Activated CD4-positive, alpha-beta T cell treated with anti-CD3 and anti-CD28 coated beads, Interleukin-2, amount 10 ng/mL, durations not matched to agents 7 days and 5 days (primary cell): ENCODE measurements at places on chromosomes 12 and 14. TPM values are rescaled to one million over a fixed set of nuclear protein-coding genes. Genes with fewer than 3 reads are reported as not detected.

Gene RND1
- total RNA-seq = 1.2 TPM

Gene GON7
- 20.4 TPM for total RNA-seq

Gene SERPINA4
- total RNA-seq = not detected

Gene ACRBP
- total RNA-seq = 1.6 TPM

Gene POTEG
- total RNA-seq = not detected

Gene MYF6
- not detected for total RNA-seq

Gene SPRYD3
- total RNA-seq = 20.2 TPM

- no peak for DNase-seq
These were observed 47.4 kb downstream of the AVPR1A start for GRCh38 chr12:63103494-63104131.

GRCh38 chr12:131893605-131894312 lies 663 bp upstream of the ULK1 start:
- DNase-seq = no peak

- no peak for DNase-seq
These were observed 404.7 kb upstream of the FLRT2 start for GRCh38 chr14:85125291-85125670.

DNA sequence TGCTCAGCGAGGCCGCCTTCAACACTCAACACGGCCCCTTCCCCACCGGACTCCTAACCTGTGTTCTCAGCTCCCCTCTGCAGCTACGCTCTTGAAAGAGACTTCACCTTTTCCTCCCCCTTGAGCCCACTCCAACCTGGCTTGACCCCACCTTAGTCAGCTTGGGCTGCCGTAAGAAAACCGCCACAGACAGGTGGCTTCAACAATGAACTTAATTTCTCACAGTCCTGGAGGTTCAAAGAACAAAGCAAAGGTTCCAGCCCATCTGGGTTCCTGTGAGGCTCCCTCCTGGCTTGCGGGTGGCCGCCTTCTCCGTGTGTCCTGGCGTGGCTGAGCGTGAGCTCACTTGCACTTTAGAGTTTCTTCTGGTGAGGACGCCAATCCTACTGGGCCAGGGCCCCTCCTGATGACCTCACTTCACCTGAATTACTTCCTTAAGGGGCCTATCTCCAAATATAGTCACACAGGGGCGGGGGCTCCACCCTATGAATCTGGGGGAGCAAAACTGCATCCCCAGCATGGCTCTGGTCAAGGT lies 138.8 kb downstream of the CALM1 start:
- no peak for DNase-seq

GRCh38 chr12:91327889-91328288 lies 145.3 kb upstream of the DCN start:
- DNase-seq = no peak

- no peak for DNase-seq
These were observed 22.1 kb upstream of the CLEC14A start for GRCh38 chr14:38278035-38278434.

DNA sequence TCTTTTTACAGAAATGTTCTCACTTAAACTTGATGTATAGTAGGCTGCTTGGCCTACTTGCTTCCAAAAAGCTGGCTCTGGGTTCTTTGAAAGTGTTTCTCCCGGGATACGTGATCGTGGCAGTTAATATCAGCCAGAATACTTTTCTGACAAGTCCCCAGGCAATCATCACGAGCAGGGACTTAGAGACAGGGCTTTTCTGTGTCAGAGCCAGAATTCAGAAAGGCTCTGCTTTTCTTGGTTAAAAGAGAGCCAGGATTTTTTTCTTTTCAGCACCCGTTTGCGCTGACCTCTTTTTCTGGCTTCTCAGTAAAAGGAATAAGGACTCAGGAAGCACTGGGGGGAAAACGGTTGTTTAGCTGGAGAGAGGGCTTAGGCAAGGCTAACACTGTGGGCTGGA lies 57.8 kb upstream of the ARHGAP5 start:
- no peak for DNase-seq

- DNase-seq = no peak
These were observed 13.7 kb upstream of the REP15 start for GRCh38 chr12:27682534-27682933.

DNA sequence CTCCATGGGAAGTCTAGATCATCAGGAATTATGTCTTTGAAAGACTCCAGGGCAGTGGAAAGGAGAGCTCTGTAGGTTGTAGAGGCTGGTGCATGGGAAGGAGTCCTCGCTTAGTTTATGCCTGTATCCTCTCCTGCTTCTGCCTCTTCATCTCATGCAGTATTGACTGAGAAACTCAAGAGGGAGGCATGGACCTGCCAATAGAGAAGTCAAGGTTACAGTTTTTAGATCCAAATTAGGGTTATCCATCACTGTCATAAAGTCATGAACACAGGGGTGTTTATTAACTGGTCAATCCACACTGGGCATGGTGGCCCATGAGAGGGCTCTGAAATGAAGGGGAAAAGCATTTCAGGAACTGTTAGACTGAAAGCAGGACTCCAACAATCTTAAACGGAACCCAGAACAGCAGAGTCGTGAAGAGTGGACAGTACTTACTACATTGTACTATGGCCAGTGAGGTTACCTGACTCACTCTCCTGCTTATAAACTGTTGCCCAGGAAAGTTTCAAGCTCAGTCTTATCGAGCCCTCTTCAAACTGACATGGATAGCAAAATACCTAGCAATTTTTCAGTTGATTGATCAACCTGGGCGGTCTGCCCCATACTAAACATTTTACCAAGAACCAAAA lies 30.1 kb upstream of the DHRS7 start:
- DNase-seq = no peak

DNA sequence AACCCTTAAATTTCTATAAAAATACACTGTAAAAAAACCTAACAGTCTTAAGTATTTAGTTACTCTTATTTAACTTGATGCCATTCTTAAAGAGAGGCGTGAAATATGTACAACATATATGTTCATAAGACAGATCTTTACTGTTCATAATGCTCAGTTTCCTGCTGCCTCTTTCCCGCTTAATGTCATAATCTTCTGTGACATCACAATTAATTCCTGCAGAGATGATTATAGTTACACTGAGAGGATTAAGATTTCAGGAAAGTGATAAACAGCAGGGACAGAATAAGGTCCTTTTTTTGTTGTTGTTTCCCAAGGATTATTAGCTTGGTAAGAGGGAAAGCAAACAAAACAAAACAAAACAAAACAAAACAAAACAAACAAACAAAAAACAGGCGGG lies 801.4 kb downstream of the FLRT2 start:
- no peak for DNase-seq

GRCh38 chr12:54222609-54223008 lies 33.8 kb upstream of the SMUG1 start:
- DNase-seq = no peak

GRCh38 chr12:93390549-93391297 lies 13.0 kb downstream of the NUDT4 start:
- no peak for DNase-seq

GRCh38 chr12:96513681-96514080 lies 24.3 kb downstream of the CFAP54 start:
- DNase-seq = no peak

- no peak for DNase-seq
These were observed 659.6 kb upstream of the TBX3 start for GRCh38 chr12:115343601-115344000.

DNA sequence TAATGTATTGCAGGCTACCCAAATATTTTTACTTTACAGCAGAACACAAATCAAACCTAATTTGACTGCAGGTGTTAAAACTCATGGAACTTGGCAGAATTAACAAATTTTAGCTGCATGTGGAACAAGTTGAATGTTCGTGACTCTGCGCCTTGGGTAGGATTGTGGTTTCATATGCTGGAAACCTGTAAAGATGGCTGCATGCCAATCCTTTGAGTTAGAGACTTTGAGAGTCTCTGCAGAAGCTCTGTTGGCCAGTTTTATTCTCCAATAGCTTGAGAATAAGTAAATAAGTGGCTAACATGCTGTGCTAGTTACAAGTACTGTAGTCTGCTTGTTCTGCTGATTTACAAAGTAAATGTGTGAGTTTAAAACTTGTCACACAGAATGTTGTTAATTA lies 77.8 kb downstream of the PDE6H start:
- DNase-seq = peak; percentile 68
